ENCODE measurements at places on chromosomes 1 and 21. TPM values are rescaled to one million over a fixed set of nuclear protein-coding genes. Genes with fewer than 3 reads are reported as not detected.

GRCh38 chr1:242522996-242523718 is 1.3 kb downstream of the PLD5 start:
- no peak overlapping the region for H3K27ac ChIP-seq
- H3K27me3 ChIP-seq: peaks cover 44% of the 10 kb centered on the region
- H3K36me3 ChIP-seq: no peaks in the 10 kb centered on the region
- no peak overlapping the region for H3K4me3 ChIP-seq

OR2T1 gene
- not detected for total RNA-seq

KANK4 gene
- total RNA-seq: not detected

AXDND1 gene
- 0.53 TPM for total RNA-seq

SEC16B gene
- 0.82 TPM for total RNA-seq

SLC45A1 gene
- 2.5 TPM for total RNA-seq

GRCh38 chr1:7069931-7070330 is 284.7 kb downstream of the CAMTA1 start:
- no peaks in the 10 kb centered on the region for H3K27me3 ChIP-seq
- no peak overlapping the region for H3K27ac ChIP-seq
- no peak overlapping the region for H3K4me3 ChIP-seq
- H3K36me3 ChIP-seq: no peaks in the 10 kb centered on the region

RHEX gene
- total RNA-seq: not detected

CACNA1S gene
- total RNA-seq: not detected

GRCh38 chr1:201702936-201703335 is 126.0 kb upstream of the IPO9 start:
- H3K36me3 ChIP-seq: no peaks in the 10 kb centered on the region
- DNase-seq: no peak
- H3K4me3 ChIP-seq: no peak overlapping the region
- peaks cover 9% of the 10 kb centered on the region for H3K4me1 ChIP-seq
- no peak overlapping the region for H3K27ac ChIP-seq

GRCh38 chr1:222955964-222956363 is 141.1 kb downstream of the DISP1 start:
- no peaks in the 10 kb centered on the region for H3K36me3 ChIP-seq
- H3K4me3 ChIP-seq: no peak overlapping the region
- no peak for DNase-seq
- H3K4me1 ChIP-seq: no peaks in the 10 kb centered on the region
- H3K27me3 ChIP-seq: no peaks in the 10 kb centered on the region

- H3K27me3 ChIP-seq: no peaks in the 10 kb centered on the region
- H3K27ac ChIP-seq: no peak overlapping the region
- no peak for DNase-seq
These were observed 4.5 kb downstream of the AIM2 start for GRCh38 chr1:159071970-159072582.

GRCh38 chr21:41631564-41632461 is 123.9 kb upstream of the TMPRSS2 start:
- DNase-seq: no peak
- no peaks in the 10 kb centered on the region for H3K36me3 ChIP-seq
- H3K4me3 ChIP-seq: no peak overlapping the region
- H3K4me1 ChIP-seq: peaks cover 27% of the 10 kb centered on the region

- no peak overlapping the region for H3K4me3 ChIP-seq
- H3K36me3 ChIP-seq: no peaks in the 10 kb centered on the region
- H3K4me1 ChIP-seq: no peaks in the 10 kb centered on the region
- H3K27me3 ChIP-seq: no peaks in the 10 kb centered on the region
These were observed 6.6 kb upstream of the NSUN4 start for GRCh38 chr1:46334030-46334384.

All from SJSA1 (cell line).